ENCODE measurements at places on chromosomes 2 and 18.

DNA sequence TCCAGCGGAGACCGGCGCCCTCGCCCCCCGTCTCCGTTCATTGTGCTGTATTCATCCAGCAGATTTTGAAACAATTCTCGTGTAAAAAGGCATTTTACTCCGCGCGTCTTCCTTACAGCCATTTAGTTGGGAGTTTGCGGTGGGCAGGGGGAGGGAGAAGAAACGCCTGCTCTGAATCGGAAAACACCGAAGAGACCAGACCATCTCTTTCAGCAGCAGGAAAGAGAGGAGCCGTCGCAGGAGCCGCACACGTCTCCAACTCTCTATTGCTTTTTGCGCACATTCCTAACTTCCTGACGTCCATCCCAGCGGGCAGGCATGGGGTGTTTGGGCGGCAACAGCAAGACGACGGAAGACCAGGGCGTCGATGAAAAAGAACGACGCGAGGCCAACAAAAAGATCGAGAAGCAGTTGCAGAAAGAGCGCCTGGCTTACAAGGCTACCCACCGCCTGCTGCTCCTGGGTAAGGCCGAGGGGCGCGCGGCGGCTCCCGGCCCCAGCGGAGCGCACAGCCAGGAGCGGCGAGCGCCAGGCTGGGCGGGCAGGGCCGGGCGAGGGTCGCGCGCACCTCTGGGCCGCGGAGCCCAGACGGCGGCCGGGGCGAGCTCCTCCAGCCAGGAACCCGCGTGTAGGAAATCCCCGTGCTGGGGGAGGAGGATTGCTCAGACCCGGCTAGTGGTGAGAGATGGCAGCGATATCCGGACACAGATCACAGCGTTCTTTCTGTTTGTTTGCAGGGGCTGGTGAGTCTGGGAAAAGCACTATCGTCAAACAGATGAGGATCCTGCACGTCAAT lies 63.2 kb downstream of the GNAL start:
- DNase-seq = no peak

DNA sequence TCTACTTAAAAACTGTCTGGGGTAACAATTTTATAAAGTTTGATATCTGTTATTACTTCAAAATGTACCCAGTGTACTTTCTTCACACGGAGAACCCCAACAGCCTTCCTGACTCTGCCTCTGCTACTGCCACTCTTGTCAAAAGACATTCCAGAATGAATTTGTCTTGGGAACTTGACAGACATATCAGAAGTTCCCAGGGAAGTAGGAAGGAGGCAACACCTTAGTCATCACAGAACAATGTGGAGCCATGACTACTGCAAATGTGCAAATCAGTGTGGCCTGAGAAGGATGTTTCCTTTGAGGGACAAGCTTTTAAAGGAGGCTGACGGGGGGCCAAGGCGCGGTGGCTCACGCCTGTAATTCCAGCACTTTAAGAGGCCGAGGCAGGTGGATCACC lies 133.8 kb upstream of the RNF152 start:
- no peak for DNase-seq

DNA sequence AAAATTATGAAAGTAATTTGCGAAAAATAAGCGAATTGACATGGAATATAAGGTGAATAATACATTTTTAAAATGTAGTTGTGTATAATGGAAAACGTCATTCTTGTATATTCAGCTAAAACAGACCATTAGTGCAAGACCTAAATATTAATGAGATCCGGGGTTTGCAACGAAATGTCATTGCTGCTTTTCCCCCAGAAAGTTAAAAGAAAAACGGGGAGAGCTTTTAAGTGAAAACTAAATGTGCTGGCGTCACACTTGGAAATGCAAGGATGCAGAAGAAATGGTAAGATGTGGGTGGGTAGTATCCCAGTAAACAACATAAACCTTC lies 491 bp upstream of the SGO2 start:
- no peak for DNase-seq

DNA sequence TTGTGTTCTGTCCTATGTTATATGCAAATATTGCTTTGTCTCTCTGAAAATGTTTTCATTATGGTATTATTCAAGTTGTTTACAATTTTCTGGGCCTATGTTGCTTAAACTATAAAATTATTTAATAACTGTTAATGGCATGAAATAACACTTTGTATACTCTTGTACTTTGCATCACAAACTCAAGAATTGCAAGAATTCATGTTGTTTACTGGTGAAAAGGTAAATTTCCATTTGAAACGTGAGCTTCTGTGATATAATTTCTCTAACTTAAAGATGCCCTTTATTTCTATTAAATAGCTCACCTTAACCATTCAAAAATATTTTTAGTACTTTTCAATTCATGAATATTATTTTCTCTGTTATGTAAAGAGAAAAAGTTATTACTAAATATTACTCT lies 1504.2 kb downstream of the SUCLG1 start:
- DNase-seq = no peak
